ENCODE measurements at places on chromosomes 12 and 14. TPM values are rescaled to one million over a fixed set of nuclear protein-coding genes. Genes with fewer than 3 reads are reported as not detected.

Gene CLEC4C
- total RNA-seq, result not detected

Gene STXBP6
- 0.10 TPM for total RNA-seq

Gene KRT74
- total RNA-seq, result not detected

Gene NTS
- not detected for total RNA-seq

Gene WNT5B
- total RNA-seq, result not detected

Gene KCNC2
- total RNA-seq, result not detected

Gene FAM186B
- not detected for total RNA-seq

Gene TPH2
- total RNA-seq, result not detected

Gene RIPK3
- total RNA-seq, result 9.7 TPM

Gene DCN
- not detected for total RNA-seq

Gene IL22
- total RNA-seq, result 1.3 TPM

Gene MFAP5
- total RNA-seq, result not detected

Measured in activated CD8-positive, alpha-beta memory T cell treated with anti-CD3 and anti-CD28 coated beads for 36 hours (primary cell).